ENCODE measurements at places on chromosomes 3 and 15.

- DNase-seq: no peak
Measured at GRCh38 chr15:99055555-99056134, 48.1 kb upstream of the PGPEP1L start.

DNA sequence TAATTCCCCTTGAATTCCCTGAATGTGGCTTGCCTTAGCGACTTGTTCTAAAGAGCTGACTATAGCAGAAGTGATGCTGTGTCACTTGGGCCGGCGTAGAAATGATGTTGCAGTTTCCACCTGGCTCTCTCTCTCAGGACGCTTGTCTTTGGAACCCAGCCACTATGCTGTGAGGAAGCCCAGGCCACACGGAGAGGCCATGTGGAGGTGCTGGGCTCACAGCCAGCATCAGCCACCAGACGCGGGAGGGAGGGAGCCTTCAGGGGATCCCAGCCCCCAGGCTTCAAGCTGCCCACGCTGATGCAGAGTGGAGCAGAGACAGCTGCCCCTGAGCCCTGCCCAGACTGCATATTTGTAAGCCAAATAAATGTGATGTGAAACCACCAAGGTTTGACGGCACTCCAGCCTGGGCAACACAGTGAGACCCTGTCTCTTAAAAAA, 18.6 kb downstream of the RNU5B-1 start:
- no peak for DNase-seq

DNA sequence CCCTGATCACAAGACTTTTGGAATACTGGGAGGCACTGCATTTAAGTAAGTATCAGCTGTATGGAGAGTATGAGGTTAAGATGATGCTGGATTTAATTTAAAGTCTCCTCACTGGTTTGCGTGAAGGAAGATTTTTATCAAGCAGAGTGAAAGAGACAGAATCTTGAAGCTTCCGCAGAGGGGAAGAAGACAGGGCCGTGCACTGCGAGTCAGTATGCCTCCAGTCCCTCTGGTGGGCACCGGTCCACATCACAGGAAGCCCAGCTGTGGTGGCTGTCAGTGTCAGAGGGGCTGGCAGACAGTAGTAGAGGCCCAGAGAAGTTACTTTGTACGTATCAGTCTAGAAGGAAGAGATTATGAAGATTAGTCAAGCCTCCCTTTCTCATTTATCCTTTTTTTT, 379.0 kb upstream of the TPRG1 start:
- peak; percentile 16 for DNase-seq

GRCh38 chr3:49388289-49388820, 23.4 kb downstream of the RHOA start:
- DNase-seq: no peak

GRCh38 chr3:148203297-148204010, 494.2 kb upstream of the AGTR1 start:
- no peak for DNase-seq

DNA sequence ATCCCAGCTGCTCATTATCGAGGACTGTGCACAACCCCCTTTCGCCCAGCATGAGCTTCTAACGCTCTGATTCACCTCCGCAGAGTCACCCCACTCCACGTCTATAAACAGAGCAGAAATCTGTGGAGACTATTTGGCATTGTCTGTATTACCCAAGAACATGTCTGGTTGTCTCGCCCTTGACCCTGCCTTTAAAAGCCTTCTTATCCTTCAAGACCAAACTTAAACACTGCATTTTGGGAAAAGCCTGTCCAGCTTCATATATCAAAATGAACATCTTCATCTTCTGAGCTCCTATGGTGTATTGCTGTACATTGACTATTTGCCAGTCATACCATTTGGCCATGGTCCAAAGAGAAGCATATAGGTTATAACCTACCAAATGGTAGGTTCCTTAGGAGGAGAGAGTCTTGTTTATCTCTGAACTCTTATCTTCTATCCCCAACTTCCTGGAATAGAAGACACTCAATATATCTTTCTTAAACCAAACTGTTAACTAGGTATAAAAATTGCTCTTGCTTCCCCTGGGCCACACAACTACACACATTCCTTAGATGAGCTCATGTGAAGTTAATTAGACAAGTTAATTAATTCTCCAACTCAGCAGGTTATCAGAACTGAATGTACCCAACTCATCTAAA, 90.1 kb downstream of the FBN1 start:
- no peak for DNase-seq

DNA sequence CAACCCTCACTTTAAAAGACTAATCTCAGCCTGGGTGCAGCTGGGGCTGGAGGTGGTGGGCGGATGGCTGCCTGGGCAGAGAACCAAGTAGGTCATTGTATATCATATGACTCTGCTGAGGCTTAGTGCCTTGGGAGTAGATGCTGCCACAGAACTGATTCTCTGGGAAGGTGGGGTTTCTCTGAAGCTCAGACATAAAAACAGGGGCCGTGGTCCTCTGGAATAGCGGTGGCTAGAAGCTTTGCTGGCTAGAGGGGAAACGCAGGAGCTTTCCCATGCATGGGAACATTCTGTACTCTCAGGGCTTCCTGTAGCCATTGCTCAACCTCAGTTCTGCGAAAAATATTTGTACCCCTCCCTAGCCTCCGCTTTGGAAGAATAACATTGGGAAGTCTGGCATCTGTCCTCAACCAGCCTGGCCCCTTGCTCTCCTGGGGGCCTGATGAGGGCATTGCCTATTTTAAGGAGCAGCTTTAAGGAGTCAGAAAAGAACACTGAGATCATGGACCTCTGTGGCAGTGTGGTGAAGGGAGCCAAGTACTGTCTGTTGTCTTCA, 14.7 kb downstream of the TIMP4 start:
- no peak for DNase-seq

DNA sequence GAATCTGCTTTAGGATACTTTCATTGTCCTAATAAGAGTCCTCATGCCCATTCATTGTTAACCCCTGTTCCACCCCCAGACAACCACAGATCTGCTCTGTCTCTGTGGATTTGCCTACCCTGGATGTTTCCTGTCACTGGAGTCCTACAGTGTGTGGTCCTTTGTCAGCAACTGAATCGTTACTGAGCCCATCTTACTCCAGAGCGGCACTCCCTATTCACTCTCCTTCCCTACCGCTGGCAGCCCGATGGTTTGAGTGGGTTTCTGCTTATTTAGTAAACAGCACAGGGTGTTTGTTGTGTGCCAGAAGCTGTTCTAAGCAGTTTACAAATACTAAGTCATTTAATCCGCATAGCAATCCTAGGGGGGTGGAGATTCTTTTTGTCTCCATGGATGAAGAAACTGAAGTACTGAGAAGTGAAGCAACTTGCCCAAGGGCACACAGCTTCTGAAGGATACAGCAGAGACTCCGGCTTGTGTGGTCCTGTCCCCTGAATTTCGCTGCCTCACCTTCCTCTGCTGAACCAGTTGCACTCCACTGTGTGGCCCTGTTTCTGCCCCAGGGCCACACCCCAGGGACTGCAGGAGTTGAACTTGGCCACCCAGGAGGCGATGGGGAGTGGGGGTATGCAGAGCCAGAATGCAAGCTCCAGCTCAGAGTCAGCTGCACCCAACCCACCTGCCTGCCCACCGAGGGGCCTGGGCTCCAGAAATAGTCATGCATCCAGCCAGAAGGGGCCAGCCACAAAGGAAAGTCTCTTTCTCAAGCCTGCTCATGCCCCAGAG, 56.5 kb upstream of the SLC6A1 start:
- peak; percentile 26 for DNase-seq

DNA sequence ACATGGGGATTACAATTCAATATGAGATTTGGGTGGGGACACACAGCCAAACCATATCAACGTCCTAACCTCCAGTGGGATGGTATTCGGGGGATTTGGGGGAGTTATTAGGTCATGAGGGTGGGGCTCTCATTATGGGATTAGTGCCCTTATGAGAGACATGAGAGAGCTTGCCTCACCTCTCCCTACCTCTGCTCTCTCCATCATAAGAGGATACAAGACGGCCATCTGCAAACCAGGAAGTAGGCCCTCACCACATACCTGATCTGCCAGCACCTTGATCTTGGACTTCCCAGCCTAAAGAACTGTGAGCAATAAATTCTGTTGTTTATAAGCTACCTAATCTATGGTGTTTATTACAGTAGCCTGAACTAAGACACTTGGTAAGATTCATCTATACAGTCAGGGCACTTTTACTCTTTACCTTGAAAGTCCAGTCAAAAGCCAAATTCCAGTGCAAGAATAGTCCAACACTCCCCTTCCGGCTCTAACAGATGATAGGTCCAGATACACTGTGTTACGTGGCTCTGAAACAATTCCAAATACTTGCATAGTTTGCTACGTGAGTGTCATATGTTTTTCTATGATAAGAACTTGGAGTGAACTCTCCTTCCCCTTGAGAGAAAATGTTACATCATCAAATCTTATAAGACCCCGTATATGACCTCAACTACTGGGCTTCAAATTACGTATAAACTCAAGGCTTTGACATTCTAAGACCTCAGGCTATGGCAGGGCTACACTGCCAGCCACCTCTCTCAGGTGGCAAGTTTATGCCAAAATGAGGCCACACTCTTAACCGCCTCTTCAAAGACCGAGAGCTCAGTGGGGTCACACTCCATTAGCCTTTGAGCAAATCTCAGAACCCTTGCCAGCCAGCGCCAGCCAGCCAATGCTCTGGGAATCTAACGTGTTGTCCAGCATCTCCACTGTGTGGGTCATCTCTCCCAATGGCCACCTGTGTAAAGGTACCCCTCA, 129.9 kb downstream of the XXYLT1 start:
- no peak for DNase-seq

- DNase-seq: no peak
Measured at GRCh38 chr3:39188271-39189149, 3.9 kb downstream of the XIRP1 start.

- DNase-seq: no peak
Measured at GRCh38 chr3:184001761-184002160, 15.9 kb downstream of the ABCC5 start.

DNA sequence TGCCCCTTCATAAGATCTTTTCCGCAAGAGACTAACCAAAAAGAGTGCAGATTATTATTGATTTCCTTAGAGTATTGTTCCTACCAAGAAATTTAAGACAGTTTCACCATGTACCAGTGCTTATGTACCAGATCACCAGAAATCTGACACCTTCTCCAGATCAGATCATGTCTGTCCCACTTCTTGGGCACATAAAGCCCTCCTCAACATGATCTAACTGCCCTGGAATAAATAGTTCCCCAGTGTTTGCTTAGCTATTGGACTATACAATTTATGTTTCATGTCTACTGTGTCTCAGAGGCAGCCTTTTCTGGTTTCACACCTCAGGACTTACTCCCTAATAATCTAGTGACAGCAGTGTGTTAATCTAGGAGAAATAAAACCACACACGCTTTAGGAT, 46.8 kb downstream of the NME9 start:
- DNase-seq: no peak

DNA sequence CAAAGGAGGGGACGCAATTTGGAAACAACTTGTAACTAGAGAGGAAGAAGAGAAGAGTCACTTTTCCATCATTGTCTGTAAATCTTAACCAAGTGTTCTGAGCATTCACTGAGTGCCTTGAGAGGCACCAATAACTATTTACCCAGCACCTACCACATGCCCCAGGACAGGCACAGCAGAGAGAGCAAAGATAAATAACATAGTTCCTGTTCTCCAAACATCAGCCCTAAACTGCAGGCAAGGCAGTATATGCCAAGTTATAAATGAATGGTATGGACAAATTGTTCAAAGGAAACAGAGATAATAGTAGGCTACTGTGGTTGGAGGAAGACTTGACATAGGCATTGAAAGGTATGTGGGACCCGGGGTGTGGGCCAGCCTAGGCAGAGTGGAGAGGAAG, 45.6 kb downstream of the ITGB5 start:
- DNase-seq: no peak

DNA sequence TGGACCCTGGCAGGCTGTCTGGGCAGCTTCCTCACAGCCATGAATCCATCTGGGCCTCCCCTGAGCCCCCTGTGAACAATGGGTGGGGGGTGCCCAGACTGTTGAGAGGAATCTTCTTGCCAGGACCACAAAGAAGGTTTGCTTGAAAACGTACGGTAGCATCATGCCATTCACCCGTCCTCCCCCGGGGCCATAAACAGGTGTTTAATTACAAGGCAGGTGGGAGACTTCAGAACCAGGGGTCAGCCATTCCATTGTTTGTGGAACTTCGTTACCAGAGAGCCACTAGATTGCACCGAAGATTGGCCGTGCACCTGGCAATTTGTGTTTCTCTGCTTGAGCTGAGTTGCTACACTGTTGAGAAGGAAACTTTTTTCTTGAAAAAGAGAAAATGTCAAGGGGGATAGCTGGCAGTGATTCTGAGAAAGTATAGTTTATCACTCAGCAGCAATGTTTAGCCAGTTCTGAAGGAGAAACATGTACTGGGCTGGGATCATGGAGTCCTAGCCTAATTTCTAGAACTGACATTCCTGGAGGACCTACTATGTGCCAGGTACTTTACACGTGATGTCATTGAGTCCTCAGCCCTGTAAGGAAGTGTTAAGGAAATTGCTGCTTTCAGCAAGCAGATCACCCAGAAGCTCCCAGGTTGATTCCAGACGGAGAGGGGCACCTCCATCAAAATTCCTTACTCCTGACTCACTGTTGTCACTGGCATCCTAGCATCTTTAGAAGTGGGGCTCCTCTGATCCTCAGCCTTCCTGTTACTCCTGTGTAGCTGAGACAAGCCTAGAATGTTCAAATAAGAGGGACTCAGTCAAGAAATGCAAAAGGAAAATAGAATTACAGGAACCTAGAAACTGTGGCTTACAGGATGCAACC, 103.8 kb upstream of the UBE2E1 start:
- peak; percentile 74 for DNase-seq

- DNase-seq: peak; percentile 78
Measured at GRCh38 chr15:67077641-67078215, 12.3 kb downstream of the SMAD3 start.

DNA sequence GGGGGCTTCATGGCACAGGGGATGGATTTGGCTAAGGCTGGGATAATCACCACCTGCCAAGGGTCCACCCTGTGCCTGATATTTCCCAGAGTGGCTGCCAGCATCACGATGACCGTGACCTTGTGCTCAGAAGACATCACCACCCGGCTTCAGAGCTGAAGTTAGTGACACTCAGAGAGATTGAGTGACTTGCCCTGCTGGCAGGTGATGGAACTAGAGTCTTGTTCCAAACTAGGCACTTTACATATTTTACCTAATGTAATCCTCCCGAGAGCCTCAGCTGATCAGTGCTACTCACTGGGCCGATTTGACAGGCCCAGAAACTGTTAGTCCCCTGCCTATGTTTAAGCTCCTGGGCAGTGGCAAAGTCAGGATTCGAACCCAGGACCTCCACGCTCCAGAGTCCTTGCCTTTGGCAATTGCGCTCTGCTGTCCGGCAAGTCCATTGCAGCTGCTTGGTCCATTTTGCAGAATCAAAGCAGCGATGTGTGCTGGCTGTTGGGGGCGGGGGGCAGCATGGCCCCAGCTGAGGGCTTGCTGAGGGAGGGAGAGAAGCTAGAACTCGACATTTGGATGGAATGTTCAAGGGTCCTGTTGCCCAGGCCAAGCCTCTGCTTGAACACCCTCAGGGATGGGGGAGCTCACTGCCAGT, 74.8 kb upstream of the GATA2 start:
- no peak for DNase-seq

GRCh38 chr15:63938486-63939061, 104.8 kb upstream of the HERC1 start:
- no peak for DNase-seq

DNA sequence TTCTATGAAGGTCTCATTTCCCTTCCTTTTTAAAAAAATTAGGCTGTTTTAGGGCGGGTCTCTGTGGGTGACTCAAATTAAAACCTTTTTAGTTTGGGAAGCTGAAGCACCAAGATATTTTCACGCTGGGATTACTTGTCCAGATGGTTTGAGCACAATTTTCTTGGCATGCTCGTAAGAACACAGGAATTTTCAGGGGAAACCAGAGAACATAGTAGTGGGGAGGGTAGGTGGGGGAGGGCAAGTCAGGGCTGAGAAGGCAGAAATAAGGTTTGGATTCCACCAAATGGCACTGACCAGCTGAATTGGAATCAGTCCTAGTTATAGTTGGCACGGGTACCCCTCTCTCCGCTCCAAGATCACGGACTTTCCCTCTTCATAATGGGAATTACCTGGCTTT, 97.3 kb upstream of the LRIG1 start:
- no peak for DNase-seq
